ENCODE measurements at places on chromosomes 6 and 20.
A peak's percentile ranks its signal among the peaks of the same experiment; 100 is the strongest.

- no peaks in the 10 kb centered on the region for H3K36me3 ChIP-seq
- no peaks in the 10 kb centered on the region for H3K27me3 ChIP-seq
- H3K4me3 ChIP-seq, result no peak overlapping the region
- H3K4me1 ChIP-seq, result no peaks in the 10 kb centered on the region
Measured at GRCh38 chr6:71153755-71154325, 134.8 kb upstream of the OGFRL1 start.

GRCh38 chr6:165766457-165766856, 103.4 kb upstream of the PDE10A start:
- no peak for DNase-seq
- no peaks in the 10 kb centered on the region for H3K4me1 ChIP-seq
- no peaks in the 10 kb centered on the region for H3K36me3 ChIP-seq
- H3K4me3 ChIP-seq, result no peak overlapping the region

DNA sequence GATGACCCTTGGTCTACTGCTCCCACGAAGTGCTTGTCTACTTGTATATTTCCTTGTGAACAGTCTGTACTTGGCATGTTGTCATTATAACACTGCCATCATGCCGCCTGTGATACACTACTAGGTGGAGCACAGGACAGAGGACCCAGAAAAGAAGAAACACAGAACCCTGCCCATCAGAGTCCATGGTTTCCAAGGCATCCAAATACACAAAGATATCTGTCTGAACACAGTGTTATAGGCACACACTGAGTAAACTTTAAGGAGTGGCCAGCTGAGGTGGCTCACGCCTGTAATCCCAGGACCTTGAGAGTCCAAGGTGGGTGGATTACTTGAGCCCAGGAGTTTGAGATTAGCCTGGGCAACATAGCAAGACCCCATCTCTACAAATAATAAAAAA, 110.5 kb upstream of the SLC2A12 start:
- no peak overlapping the region for H3K4me3 ChIP-seq
- H3K27ac ChIP-seq, result no peak overlapping the region
- H3K27me3 ChIP-seq, result peaks cover 2% of the 10 kb centered on the region
- H3K4me1 ChIP-seq, result no peaks in the 10 kb centered on the region

DNA sequence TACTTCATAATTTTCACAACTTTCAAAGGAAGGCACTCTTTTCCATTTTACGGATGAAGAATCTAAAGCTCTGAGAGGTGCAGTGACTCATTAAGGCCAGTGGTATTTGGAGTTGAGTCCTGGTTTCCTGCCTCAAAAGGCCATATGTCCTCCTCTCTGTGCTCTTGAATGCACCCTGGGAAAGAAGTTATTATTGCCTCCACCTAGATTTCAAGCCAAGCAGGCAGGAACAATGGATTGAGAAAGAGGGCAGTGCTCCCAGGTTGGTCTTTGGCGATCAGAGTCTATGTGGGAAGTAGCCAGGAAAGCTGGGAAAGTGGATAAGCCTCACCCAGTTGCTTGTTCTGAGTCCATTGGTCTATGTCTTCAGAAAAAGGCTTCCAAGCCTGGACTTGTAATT, 165.0 kb downstream of the MAFB start:
- H3K27ac ChIP-seq, result no peak overlapping the region
- no peak overlapping the region for H3K4me3 ChIP-seq
- no peaks in the 10 kb centered on the region for H3K36me3 ChIP-seq
- no peak for DNase-seq
- H3K4me1 ChIP-seq, result no peaks in the 10 kb centered on the region
- H3K27me3 ChIP-seq, result peaks cover 4% of the 10 kb centered on the region

DNA sequence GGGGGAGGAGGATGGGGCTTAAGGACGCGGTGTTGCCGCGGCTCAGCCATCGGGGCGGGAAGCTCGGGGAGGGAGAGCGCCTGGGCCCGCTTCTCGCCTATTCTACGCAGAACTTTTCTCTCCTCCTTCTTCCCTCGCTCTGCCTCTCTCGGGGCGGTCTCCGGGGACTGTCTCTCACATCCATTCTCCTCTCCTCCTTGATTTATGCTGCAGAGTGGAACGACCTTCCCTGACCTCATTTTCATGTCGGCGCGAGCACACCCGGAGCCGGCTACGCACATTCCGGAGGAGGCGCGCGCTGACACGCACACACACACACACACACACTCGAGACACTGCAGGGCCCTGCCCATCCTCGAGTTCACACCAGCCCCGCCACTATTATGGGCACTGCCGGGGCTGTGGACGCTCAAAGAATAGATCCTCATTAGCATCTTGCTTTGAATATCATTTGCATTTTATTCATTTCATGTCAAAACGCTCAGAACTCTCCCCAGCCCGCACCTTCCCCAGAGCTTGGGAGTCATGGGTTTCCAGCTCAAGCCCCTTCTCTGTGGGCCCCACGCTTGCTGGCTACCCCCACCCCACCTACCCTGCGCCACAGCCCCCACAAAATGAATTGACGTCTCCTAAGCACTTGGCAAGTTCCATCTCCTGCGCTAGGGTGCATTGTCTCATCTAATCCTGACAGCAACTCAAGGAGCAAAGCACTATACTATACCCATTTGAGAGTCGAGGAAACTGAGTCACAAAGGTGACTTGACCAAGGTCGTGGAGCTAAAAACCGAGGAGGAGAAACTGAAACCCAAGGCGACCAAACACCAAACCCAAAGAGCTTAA, 36.8 kb downstream of the NCR2 start:
- no peaks in the 10 kb centered on the region for H3K36me3 ChIP-seq
- H3K4me3 ChIP-seq, result no peak overlapping the region
- peaks cover 9% of the 10 kb centered on the region for H3K4me1 ChIP-seq
- no peaks in the 10 kb centered on the region for H3K27me3 ChIP-seq

DNA sequence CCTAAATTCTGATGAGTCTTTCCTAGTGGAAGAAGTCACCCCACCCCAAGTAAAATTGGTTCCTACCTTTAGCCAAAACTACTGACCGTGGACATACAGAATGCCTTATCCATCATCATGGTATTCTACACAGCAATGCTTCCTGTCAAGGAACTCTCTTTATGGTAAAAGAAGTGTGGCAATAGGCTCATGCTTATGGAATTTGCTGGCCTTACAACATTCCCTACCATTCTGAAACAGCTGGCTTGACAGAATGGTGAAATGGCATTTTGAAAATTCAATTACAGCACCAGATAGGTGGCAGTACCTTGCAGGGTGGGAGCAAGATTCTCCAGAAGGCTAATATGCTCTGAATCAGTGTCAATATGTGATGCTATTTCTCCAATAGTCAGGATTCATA, 41.8 kb upstream of the BACH2 start:
- H3K27me3 ChIP-seq, result no peaks in the 10 kb centered on the region
- H3K4me3 ChIP-seq, result no peak overlapping the region
- DNase-seq, result no peak
- no peak overlapping the region for H3K27ac ChIP-seq

- H3K36me3 ChIP-seq, result no peaks in the 10 kb centered on the region
- DNase-seq, result no peak
- no peak overlapping the region for H3K27ac ChIP-seq
Measured at GRCh38 chr6:166898910-166899309, 57.4 kb downstream of the RNASET2 start.

- H3K36me3 ChIP-seq, result no peaks in the 10 kb centered on the region
- H3K4me1 ChIP-seq, result no peaks in the 10 kb centered on the region
- H3K27ac ChIP-seq, result no peak overlapping the region
- no peak for DNase-seq
- H3K4me3 ChIP-seq, result no peak overlapping the region
Measured at GRCh38 chr6:33962246-33963027, 158.6 kb upstream of the MLN start.

DNA sequence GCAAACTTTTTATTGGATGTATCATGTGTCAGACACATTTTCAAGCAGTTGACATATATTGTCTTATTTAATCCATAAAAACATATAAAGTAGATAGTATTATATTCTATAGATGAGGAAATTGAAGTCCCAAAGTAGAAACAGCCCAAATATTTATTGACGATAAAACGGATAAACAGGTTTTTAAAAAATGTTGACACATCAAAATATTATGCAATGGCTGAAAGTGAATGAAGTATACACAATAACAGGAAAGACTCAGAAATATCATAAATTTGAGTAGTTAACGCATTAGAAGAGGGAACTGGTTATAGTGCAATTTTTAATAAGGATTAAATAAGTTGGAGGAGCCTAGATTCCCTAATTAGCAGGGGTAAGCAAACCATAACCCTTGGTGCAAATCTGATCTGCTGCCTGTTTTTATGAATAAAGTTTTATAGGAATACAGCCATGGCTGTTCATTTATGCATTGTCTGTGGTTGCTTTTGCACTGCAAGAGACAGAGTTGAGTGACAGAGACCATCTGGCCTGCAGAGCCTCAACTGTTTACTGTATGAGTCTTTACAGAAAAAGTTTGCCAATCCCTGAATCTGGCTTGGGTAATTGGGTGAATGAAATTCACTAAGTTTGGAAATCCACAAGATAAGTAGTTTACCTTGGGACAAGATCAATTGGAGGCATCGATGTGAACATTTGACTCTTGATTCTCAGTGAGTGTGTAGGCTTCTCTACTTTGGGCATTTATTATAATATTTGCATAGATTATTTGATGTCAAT, 50.6 kb upstream of the EXOC2 start:
- no peak overlapping the region for H3K27ac ChIP-seq
- H3K4me1 ChIP-seq, result no peaks in the 10 kb centered on the region
- no peaks in the 10 kb centered on the region for H3K27me3 ChIP-seq
- no peak for DNase-seq

- H3K27ac ChIP-seq, result peak overlapping the region; percentile 84
- H3K36me3 ChIP-seq, result no peaks in the 10 kb centered on the region
- no peaks in the 10 kb centered on the region for H3K27me3 ChIP-seq
- DNase-seq, result peak; percentile 97
Measured at GRCh38 chr20:23874747-23875146, 4.8 kb downstream of the CST5 start.

GRCh38 chr6:3816251-3816650, 32.9 kb upstream of the FAM50B start:
- no peak overlapping the region for H3K4me3 ChIP-seq
- no peaks in the 10 kb centered on the region for H3K4me1 ChIP-seq
- no peak for DNase-seq

DNA sequence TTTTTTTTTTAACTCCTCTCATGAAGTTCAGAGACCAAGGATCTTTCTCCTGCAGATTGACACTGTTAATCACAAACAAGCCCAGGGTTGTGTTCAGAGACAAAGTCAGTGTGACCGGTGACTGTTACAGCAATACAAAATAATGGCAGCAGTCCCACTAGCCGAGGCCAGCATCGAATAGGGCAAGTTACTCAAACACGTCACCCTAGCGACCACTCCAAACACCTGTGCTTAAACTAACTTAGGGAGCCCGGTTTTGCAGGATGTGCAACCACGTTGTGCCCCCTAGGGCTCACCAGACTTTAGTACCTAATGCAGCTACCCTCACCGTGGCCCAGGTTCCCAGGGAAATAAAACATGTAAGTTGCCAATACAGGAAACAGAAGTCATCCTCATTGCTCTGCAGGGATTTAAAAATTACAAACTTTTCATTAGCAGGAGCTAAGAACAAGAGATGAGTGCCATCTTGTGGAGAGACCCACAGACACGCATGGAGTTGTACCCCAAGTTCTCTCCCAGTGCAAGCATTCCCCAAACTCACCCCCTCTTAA, 38.1 kb downstream of the FAM50B start:
- no peaks in the 10 kb centered on the region for H3K4me1 ChIP-seq
- DNase-seq, result no peak
- no peaks in the 10 kb centered on the region for H3K36me3 ChIP-seq
- no peak overlapping the region for H3K4me3 ChIP-seq
- peaks cover 19% of the 10 kb centered on the region for H3K27me3 ChIP-seq

GRCh38 chr6:27111743-27112142, 135.8 kb upstream of the PRSS16 start:
- H3K4me1 ChIP-seq, result no peaks in the 10 kb centered on the region
- no peak for DNase-seq
- H3K27me3 ChIP-seq, result peaks cover 2% of the 10 kb centered on the region
- no peak overlapping the region for H3K4me3 ChIP-seq
- H3K27ac ChIP-seq, result no peak overlapping the region

DNA sequence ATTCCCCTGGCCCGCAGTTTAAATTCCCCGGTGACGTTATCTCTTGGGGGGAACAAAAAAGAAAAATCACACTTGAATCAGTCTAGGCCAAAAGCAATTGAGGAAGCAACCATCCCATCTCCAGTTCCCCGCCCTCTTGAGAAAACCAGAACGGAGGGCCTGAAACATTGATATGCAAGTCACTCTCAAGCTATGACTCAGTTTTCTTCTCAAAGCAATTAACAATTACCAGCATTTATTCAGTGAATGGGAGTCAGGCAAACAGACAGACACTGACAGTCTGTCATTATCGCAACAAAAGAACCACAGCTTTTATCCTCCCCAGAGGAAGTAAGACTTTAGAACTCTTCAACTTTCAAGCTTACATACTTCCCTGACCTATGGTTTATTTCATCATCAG, 100.9 kb downstream of the OPRM1 start:
- H3K4me3 ChIP-seq, result no peak overlapping the region
- no peaks in the 10 kb centered on the region for H3K27me3 ChIP-seq
- no peak overlapping the region for H3K27ac ChIP-seq
- H3K4me1 ChIP-seq, result no peaks in the 10 kb centered on the region
- no peaks in the 10 kb centered on the region for H3K36me3 ChIP-seq

DNA sequence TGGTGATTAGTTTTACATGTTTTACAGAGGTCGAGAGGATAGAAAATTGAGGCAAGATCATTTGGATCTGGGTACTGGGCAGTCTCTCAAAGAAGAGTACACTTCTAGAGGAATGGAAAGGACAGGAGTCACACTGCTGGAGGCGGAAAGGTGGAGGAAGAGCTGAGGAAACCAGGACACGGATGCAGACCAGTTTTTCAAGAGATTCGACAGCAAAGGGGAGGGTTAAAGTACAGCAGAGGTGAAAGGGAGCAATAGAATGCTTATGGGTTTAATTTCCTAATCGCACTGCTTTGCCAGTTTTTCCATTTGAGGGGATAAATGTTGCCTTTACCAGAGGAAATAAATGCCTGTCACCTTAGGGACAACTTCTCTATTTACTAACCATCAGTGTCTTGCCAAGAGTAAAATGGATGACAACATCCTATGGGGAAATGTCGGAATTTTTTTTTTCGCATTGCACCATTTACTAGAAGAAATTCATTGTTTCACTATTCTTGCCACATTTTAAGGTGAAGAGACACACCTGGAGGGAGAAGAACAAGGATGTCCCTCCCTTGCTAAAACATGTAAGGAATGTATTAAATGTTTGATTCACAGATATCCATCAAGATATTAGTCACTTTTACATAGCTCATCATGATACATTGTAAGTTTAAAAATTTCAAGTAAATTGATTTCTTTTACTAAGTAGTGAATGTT, 226.6 kb downstream of the COL12A1 start:
- DNase-seq, result no peak
- H3K27me3 ChIP-seq, result no peaks in the 10 kb centered on the region
- no peak overlapping the region for H3K4me3 ChIP-seq
- H3K4me1 ChIP-seq, result no peaks in the 10 kb centered on the region
- no peaks in the 10 kb centered on the region for H3K36me3 ChIP-seq

Data from DND-41 (cell line).